ENCODE measurements at places on chromosomes 5 and 9.

- DNase-seq = peak; percentile 51
Observed at GRCh38 chr9:129887334-129888292, 52.4 kb downstream of the USP20 start.

DNA sequence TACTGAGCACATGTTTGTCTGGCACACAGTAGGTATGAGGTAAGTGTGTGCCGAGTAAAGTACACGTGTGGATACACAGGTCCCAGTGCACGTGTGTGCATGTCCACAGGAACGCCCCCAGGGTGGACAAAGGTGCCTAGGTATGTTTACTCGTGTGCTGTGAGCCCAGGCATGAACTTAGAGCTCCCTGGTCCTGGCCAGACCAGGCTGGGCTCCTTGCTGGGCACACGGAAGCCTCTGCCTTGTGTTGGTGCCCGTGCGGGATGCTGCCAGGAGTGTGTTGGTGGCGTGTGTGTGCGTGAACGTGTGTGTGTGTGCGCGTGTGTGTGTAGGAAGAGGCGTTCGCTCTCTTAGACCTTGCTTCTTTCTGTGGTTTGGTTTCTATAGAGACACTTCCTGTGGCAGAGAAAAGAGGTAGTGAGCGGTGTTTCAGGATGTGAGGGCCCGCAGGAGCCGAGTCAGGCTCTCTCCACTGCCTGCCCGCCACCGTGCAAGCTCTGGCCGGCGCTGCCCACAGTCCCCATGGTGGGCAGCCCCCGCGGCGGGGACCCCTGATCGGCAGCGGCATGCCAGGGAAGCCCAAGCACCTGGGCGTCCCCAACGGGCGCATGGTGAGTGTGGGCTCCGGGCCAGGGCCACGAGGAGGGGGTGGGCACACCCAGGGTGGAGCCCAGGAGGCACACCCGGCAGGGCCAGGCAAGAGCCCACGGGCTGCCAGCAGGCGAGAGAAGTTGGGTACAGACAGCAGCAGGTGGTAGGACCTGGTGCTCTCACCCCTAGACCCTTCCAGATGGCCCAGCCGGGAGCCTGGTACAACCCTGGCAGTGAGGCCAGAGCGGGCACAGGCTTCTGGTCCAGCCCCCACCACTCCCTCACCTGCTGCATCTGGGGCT lies at the start of gene RGS14:
TSS of gene RGS14 (plus strand) at position 466 of the 893 bp plus-strand sequence. CDS start at position 567, 101 bp downstream.
- DNase-seq = peak; percentile 74

- DNase-seq = no peak
Observed at GRCh38 chr5:37552770-37553719, 173.9 kb downstream of the WDR70 start.

DNA sequence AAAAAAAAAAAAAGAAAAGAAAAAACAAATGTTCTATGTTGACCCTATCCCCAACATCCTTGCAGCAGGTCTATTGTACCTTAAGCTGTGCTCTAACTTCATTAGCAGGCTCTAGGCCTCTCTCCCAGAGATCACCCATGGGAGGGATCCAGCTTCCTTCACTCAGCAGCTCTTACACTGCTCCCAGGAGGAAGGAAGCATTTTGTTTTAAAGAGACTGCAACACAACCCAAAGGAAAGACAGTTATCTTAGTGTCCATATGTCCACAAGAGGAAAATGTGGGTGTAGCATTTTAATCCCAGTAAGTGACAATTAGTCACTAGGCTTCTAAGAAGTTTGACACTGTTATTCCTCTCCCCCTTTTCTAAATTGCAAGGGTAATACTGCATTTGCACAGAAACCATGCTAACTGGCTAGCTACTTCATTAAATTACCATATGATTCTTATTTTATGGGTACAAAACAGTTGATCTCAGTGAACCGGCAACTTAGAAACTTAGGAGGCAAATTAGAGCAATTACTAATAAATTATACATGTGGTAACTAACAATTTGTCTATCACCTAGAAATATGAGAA lies 58.8 kb downstream of the MARCHF3 start:
- no peak for DNase-seq

DNA sequence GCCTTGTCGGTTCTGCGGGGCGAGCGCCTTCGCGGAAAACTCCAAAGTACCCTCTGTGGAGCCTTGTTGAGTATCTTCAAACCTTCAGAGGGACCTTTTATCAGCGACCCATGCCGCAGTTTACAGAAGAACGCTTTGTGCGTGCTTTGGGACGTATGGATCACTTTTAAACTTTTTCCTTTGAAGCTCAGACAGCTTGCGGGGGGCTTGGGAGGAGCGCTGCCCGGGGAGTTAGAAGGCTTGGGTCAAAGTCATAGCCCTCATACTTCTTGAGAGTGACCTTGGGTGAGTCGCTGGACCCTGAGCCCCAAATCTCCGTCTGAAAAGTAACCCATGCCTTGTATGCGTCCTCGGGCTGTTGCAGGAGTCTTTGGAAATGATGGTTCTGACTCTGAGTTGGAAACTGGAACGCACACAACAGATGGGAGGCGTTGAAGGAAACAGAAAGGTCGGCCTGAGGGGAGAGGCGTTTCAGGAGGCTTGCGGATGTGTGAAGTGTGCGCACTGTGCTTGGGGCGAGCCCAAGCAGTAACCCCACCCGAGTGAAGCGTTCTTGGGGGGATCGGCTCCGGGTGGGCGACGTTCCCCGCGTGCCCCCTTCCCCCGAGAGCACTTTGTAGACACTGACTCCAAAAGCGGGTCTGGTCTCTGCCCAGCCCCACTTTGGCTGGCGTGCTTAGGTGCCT lies 661 bp upstream of the SLC25A51 start:
- DNase-seq = no peak

- no peak for DNase-seq
Observed at GRCh38 chr5:121525706-121526105, 326.0 kb upstream of the FTMT start.

GRCh38 chr5:150309101-150309885 lies 6.6 kb upstream of the ARSI start:
- no peak for DNase-seq

Data from activated gamma-delta T cell treated with Interleukin-2 at 50 U/mL for 16 hours (primary cell).